ENCODE measurements at places on chromosomes 16 and 17.
A peak's percentile ranks its signal among the peaks of the same experiment; 100 is the strongest.

DNA sequence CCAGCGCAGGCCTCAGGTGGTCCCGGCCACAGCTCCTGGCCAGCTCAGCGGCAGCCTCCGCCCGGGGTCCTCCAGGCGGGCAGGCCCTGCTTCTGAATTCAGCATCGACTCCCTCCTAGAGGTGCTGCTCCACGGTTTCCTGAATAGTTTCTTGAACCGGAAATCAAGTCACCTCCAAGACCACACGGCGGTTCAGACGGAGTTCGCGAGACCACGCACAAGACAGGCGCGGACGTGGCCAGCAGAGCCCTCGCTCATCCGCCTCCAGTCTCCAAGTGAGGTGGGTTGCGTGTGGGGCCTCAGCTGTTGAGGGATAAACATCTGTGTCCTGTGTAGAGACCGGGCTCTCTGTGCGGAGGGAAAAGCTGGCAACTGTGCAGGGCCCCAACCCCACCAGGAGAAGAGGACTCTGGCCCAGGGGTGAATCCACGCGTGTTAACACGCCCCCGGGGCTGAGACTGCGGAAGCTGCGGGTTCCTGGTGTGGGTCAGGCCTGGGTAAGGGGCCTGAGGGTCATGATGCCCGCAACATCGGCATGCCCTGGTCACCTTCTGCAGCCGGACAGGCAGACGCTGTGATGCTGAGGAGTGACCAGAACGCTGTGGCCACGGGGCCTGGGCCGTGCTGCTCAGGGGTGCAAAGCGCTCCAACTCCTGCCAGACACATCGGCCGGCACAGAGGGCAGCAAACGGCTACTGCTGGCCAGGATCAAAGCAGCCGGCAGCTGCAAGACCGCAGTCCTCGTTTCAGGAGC lies 55.0 kb upstream of the METRNL start:
- no peak for DNase-seq

DNA sequence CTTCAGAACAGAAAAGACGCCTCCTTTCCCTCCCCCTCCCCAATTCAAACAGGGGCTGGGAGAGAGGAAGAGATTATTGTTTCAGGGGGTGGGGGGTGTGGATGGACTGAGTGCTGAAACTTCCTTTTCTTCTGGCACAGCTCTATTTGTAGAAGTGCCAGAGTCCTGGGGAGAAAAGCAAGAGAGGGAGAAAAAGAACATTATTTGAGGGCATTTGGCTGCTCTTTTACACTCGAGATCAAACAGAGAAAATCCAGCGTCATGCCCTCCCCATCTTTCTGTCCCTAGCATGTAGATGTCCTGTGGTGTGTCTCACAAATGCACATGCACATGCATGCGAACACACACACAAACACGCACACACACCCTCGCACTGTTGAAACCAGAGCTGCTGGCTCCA lies 13.0 kb downstream of the ARL4D start:
- no peak for DNase-seq

GRCh38 chr16:12315330-12316136 lies 339.0 kb downstream of the SNX29 start:
- no peak for DNase-seq

- DNase-seq, result no peak
These were observed 59.7 kb upstream of the TNRC6C start for GRCh38 chr17:77898521-77899434.

DNA sequence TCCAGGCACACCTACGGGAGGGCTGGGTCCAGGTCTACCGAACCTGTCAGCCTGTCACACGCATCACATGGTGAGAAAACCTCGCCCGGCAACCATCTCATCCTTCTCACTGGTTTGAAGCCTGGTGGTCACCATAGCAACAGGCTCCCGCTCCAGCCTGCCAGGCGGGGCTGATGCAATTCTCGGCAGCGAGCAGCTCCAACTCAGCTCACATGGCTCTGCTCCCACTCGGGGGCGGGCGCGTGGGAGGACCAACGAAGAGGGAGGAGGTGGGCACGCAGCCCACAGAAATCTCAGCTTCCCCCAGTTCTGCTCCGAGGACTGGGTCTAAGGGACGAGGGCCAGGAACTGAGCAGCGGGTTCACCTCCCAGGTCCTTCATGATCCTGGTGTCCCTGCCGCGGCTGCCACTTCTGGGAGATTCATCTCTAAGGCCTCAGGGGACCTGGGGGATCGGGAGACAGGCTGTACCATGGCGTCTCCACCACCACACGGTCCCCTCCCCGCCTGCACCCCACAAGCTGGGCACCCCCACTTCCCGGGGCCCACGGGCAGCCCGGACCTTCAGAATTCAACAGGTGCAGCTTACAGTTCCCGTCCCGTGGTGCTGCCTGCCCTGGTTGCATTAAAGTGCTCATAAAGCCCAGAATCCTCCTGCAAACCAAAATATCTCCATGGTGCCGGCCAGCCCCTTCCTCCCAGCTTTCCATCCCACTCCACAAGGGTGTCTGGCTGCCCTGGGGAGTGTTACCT lies 25.8 kb downstream of the ABR start:
- peak; percentile 74 for DNase-seq

DNA sequence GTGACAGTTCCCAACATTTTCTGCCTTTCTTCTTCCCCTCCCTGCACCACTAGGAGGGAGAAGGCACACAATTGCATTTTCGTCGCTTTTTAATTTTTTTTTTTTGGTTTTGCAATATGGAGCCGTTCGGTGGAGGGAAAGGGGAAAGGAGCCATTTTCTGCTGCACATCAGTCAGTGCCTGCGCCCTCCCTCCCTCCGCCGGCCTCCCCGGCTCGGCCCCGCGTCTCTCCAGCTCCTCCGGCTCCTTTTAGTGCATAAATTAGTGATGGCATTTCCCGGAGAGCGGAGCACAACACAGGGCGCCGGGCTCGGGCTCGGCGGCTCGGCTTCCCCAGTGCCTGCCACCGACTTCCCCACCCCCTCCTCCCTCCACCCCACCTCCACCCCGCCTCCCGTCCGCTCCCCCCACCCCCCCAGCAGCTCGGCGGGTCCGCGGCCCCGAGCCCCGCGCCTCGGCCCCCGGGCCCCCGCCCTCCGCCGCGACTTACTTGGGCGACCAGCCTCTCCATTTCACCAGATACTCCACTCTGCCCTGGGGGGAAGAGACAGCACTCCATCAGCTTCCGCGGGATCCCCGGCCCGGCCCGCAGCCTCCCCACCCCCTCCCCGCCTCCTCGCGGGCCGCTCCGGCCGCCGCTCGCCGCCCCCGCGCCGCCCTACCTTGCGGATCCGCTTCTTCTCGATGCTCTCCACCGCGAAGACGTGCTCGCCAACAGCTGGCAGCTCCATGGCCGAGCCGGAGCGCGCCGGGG lies 542 bp downstream of the CBX4 start:
- no peak for DNase-seq

DNA sequence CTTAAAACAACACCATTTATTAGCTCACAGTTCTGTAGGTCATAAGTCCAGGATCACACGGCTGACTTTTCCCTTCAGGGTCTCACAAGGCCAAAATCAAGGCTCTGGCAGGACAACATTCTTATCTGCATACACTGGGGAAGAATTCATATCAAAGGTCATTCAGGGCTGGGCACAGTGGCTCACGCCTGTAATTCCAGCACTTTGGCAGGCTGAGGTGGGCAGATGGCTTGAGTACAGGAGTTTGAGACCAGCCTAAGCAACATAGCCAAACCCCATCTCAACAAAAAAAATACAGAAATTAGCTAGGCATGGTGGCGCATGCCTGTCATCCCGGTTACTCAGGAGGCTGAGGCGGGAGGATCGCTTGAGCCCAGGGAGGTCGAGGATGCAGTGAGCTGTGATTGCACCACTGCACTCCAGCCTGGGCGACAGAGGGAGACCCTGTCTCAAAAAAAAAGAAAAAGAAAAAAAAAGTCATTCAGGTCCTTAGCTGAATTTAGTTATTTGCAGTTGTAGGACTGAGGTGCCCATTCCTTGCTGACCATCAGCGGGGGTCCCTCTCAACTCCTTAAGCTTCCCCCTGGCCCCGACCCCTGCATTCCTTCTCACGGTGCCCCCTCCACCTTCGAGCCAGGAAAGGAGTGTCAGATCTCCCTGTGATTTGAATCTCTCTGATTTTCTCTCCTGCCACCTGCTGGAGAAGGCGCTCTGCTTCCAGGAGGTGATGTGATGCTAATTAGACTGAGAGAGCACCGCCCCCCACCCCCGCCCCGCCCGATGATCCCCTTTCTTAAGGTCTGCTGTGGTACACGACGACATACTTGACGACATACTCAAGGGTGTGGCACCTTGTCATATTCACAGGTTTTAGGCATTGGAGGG lies 91.8 kb upstream of the CLEC18A start:
- DNase-seq, result peak; percentile 16

DNA sequence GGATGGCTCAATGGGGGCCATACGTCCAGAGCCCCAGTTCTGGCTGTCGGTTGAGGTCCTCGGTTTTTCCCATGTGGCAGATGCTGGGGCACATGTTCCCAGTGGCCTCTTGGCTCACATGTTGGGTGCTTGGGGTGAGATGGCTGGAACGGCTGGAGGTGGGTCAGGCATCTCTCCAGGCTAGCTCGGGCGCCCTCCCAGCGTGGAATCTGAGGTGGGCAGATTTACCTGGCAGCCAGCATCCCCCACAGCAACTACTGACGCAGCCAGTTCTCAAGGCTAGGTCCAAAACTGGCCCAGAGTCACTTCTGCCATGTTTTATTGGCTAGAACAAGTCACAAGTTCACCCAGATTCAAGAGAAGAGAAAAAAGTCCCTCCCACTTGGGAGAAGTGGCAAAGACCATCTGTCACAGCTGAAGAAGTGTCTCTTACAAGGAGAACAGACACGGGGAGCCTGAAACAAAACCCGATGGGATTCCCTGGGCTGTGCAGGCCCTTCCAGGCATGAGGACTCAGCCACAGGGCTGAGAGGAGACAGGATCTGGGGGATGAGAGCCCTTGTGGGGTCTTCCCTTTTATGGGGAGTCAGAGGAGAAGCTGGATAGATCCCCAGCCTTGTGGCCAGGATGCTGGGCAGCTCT lies 15.2 kb downstream of the ACE start:
- no peak for DNase-seq

DNA sequence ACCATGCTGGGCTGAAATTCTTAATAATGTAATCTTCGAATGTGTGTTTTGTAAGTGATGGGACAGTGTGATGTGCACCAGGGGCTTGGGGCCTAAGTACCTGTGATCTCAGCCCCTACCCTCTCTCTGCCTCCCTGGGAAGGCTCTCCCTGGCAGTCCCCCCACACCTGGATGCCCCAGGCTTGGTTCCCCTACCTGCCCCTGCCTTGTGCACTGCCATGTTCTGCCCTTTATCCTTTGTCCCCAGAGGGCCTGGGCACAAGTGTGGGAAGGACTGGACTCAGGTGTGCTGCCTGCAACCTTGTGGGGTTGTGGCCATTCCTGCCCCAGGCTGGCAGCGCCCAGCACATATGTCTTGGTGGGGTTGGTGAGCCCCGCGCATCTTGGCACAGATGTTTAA lies 55.4 kb upstream of the CREBBP start:
- DNase-seq, result no peak

DNA sequence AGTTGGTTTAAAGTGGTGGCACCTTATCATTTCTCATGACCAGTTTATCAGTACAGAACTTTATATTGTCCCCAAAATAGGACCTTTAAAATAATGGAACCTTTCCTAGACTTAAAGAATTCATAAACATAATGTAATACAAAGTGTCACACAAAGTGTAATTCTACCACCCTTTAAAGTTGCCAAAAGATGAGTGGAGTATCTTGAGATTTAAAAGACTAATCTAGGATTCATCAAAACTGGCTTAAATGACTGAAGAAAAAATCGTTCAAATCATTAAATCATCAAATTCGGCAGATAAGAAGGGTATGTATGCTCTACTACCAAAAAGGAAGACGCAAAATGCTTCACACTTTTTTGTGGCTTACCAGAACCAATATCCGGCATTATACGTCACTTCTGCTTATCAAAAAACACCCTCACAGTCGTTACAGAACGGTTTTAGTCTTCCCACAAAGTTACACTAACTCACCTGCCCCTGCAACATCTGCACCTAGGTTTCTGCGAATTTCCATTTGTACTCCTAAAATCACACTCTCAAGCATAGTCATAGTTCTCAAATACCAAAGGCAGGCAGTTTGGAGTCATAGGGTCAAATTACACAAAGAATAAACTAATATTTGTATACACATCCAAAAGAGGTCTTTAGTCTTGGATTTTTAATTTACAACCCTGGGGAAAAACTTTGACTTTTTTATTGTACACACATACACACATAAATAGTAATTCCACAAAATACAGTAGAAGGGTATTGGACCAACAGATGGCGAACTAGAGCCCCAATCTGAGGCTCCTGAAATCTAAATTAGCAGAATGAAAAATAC lies 1.4 kb upstream of the KANSL1 start:
- peak; percentile 60 for DNase-seq

DNA sequence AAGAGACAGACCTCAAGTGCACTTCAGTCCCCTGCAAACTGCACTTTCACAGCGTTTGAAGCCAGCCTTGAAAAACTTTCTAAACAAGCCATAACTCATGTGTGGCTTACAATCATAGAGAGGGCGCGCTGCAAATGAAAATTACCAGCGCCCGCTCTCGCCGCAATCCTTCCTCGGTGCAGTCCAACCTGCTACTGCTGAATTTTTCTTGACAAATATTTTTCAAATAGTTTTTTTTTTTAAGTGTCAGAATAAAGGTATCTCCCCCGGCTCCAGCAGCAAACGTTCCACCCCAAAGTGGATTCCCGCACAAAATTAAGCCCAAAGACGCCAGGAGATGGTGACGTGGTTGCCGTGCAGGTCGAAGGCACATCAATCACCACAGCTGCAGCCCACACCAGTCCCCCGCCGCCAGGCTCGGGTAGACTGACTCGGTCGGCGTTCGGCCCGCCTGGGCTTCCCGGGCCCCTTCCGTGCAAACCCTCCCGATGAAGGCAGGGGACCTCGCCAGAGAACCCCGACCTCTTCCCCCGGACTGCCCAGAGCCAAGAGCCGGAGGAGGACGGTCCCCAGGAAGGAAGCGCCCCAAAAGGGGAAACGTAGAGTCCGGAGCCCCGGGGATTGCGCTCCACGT lies 630 bp downstream of the GRB2 start:
- DNase-seq, result no peak

DNA sequence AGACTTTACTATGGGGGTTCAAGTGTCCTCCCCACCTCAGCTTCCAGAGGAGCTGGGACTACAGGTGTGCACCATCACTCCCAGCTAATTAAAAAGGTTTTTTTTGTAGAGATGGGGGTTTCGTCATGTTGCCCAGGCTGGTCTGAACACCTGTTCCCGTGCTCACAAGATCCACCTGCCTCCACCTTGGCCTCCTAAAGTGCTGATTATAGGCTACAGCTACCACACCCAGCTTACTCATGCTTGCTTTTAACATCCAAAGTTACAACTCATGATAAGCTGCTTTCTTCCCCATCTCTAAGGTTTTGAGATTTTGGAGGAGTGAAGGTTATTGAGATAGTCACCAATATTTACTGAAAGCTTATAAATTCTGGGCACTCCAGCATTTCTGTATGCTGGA lies 2.6 kb downstream of the NUP88 start:
- DNase-seq, result no peak

DNA sequence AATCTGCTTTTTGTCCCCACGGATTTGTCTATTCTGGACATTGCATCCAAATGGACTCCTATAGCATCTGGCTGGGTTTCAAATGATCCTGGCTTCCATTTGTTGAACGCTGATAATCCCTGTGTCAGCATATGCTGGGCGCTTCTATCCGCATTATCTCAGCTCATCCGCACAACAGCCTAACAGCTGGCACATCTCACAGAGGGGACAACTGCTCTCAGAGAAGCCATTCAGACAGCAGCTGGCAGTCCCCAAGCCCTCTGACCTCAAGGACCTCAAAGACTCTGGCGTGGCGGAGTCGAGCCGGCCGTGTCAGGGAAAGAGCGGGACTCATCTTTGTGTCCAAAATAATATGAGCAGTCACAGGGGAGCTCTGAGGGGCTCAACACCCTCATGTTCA lies 82.3 kb downstream of the NT5M start:
- DNase-seq, result no peak

GRCh38 chr16:77823067-77823466 lies 34.7 kb downstream of the VAT1L start:
- DNase-seq, result no peak
